ENCODE measurements at places on chromosomes 13 and 19.

GRCh38 chr19:8204961-8205360 is 4.2 kb upstream of the CERS4 start:
- H3K4me3 ChIP-seq: no peak overlapping the region
- H3K36me3 ChIP-seq: no peaks in the 10 kb centered on the region
- peaks cover 19% of the 10 kb centered on the region for H3K4me1 ChIP-seq
- no peak for DNase-seq

DNA sequence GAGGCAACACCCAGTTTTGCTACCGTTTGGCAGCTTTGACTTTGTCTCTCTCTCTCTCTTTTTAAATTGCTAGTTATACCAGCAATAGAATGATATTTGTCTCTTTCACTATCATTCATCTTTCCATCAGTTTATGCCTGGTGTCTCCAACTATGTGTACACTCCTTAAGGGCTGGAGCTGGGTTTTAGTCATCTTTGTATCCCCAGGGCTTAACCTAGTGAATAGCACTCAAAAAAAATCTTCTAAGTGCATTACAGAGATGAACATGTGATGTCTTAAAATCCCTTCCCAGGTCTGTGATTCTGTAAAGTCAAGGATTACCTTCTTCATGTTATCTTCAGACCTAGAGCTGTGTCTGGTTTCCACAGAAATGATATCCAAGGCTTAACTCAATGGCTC is 7.8 kb upstream of the UBL3 start:
- DNase-seq: no peak
- H3K4me3 ChIP-seq: no peak overlapping the region
- no peaks in the 10 kb centered on the region for H3K27me3 ChIP-seq
- no peak overlapping the region for H3K27ac ChIP-seq

- no peaks in the 10 kb centered on the region for H3K27me3 ChIP-seq
- no peak overlapping the region for H3K27ac ChIP-seq
- no peak for DNase-seq
Observed at GRCh38 chr19:2021453-2022140, 6.1 kb upstream of the BTBD2 start.

DNA sequence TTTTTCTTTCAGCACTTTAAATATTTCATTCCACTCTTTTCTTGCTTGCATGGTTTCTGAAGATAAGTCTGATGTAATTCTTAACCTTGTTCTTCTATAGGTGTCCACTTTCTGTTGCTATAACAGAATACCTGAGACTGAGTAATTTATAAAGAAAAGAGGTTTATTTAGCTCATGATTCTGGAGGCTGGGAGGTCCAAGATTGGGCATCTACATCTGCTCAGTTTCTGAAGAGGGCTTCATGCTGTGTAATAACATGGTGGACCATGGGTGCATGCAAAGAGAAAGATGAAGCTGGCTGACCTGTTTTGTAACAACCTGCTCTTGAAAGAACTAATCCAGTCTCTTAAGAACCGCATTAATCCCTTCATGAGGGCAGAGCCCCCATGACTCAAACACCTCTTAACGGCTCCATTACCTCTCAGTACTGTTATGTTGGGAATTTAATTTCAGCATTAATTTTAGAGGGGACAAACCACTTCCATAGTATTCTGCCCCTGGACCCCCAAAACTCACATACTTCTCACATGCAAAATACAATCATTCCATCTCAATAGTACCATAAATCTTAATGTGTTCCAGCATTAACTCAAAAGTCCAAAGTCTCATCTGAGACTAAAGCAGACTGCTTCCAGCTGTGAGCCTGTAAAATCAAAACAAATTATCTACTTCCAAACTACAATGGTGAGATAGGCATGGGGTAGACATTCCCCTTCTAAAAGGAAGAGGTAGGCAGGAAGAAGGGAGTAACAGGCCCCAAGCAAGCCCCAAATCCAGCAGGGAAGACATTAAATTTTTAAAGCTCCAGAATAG is 9.6 kb upstream of the FGF9 start:
- no peak overlapping the region for H3K27ac ChIP-seq
- H3K4me3 ChIP-seq: no peak overlapping the region
- no peak for DNase-seq
- no peaks in the 10 kb centered on the region for H3K27me3 ChIP-seq
- H3K4me1 ChIP-seq: no peaks in the 10 kb centered on the region
- peaks cover 10% of the 10 kb centered on the region for H3K36me3 ChIP-seq

GRCh38 chr19:39679056-39679790 is 23.5 kb downstream of the LGALS16 start:
- H3K27ac ChIP-seq: no peak overlapping the region
- H3K4me1 ChIP-seq: peaks cover 2% of the 10 kb centered on the region

- H3K27ac ChIP-seq: no peak overlapping the region
- no peaks in the 10 kb centered on the region for H3K36me3 ChIP-seq
- H3K27me3 ChIP-seq: no peaks in the 10 kb centered on the region
- no peak overlapping the region for H3K4me3 ChIP-seq
- peaks cover 13% of the 10 kb centered on the region for H3K4me1 ChIP-seq
- no peak for DNase-seq
Observed at GRCh38 chr13:63700350-63700749, 2284.7 kb upstream of the PCDH20 start.

DNA sequence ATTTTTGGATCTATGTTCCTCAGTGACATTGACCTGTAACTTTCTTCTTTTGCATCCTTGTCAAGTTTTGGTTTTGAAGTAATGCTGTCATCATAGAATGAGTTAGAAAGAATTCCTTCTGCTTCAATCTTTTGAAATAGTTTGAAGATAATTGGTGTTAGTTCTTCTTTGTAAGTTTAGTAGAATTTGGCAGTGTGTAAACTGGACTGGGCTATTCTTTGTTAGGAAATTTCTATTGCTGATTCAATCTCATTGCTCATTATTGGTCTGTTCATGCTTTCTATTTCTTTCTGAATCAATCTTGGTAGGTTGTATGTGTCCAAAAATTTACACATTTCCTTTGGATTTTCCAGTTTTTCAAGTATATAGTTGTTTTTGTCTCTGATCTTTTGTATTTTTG is 101.7 kb upstream of the SPRY2 start:
- H3K4me1 ChIP-seq: peaks cover 12% of the 10 kb centered on the region
- no peaks in the 10 kb centered on the region for H3K36me3 ChIP-seq
- no peak for DNase-seq
- H3K27me3 ChIP-seq: no peaks in the 10 kb centered on the region
- no peak overlapping the region for H3K4me3 ChIP-seq
